AG09319 (cell line): ENCODE measurements at places on chromosomes 11 and 22.

DNA sequence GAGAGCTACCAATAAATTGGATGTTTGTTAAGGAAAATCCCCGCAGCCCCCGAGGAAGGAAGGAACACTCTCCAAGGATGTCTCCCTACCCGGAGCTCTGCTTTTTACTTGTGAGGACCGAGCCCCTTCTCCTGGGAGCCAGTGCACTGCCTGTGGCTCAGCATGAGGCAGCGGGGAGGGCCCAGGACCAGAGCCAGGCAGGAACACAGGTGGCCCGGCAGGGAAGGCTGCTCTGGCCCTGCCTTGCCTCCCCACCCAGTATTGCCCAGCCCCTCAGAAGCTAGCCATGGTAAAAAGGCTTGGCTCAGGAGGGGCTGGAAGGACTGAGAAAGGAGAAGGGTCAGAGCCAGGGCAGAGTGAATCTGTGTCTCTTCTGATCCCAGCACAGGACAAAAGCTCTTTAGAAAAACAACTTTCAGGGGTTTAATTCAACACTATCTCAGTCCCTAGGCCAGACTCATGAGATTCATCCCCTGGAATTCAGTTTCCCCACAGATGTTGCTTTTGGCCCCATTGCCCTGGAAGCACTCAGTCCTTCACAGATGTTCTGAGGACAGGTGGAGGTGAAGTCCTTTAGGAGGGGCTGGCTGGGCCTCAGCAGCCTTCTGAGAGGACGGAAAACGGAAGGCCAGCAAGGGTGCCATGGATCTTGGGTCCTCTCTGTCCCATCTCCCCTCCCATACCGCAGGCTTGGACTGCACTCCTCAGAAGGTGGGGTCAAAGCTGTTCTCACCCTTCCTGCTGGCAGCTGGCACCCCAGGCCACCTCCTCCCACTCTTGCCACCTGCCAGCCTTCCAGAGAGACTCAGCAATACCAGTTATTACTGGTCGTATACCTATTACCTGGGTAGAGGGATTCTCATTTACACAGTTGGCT lies 318.9 kb downstream of the NTM start:
- no peak for DNase-seq

DNA sequence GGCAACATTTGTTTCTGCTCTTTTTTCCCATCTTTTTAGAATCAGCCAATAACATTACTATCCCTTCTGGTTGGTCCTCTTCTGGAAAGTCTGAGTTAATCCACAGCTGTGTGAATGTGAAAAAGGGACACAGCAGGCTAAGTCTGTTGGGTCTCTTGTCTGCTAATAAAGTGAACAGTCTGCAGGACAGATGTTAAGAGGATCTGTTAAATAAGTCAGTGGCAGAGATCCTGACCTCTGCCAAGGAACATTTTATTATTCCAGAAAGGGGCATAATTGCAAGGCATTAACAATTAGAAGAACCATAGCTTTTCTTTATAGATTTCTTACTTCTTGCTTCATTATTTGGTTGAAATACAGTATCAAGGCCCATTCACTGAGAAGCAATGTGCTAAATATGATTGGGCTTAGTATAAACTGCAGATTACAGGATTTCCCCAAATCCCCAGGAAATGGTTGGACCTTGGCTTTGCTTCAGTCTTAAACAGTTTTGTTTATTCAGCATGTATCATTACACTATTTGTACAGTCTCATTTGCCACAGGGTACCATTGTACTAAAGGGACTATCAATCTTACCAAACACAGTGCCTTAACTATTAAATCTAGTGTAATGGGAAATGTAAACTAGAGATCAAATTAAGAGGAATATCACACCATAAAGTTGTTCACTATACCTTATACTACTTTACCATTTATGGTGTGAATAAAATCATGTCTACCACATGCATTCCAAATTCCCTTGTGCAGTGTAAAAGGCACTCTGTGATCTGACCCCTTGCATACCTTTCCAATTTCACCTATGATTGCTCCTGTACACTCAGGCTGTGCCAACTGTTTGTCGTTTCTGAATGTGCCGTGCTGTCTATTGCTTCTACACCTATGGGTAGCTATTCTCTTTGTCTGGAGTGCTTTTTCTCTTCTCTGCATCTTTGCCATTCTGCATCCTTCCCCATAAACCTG lies 274.0 kb downstream of the SOX6 start:
- DNase-seq: no peak

GRCh38 chr11:67251841-67252240 lies 14.4 kb upstream of the GRK2 start:
- DNase-seq: no peak

DNA sequence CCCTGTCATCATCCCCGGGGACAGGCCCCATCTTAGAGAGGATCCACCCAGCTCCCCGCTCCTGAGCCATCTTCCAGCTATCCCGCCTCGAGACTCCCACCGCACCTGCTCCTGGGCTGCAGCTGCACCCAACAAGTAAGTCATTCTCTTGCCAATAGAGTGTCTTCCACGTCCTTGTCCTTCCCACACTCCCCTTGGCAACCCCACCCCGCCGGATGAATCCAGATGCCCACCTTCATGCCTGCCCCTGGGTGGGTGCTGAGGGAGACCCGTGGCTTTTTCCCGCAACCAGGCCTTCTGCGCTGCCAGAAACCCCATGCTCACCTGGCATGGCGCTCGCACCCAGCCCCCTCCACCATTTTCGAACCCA lies 11.1 kb upstream of the C11orf24 start:
- DNase-seq: no peak

- DNase-seq: no peak
These were observed 440 bp upstream of the SLC25A45 start for GRCh38 chr11:65382804-65383368.

DNA sequence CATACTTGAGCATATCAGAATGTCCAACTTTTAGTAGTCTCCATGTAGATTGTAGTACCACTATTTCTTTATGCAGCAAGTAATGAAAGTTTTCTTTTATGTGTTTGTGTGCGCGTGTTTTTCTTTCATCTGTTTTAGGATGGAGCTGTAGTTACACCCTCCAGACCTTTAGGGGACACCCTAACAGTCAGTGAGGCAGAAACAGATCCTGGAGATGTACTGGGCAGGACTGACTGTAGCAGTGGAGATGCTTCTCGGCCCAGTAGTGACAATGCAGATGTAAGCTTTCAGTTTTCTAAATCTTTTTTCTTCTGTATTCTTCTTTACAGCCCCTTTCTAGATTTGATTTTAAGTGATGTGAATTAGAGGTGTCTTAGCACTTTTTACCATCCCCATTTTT lies 79.9 kb upstream of the GRIK4 start:
- no peak for DNase-seq

DNA sequence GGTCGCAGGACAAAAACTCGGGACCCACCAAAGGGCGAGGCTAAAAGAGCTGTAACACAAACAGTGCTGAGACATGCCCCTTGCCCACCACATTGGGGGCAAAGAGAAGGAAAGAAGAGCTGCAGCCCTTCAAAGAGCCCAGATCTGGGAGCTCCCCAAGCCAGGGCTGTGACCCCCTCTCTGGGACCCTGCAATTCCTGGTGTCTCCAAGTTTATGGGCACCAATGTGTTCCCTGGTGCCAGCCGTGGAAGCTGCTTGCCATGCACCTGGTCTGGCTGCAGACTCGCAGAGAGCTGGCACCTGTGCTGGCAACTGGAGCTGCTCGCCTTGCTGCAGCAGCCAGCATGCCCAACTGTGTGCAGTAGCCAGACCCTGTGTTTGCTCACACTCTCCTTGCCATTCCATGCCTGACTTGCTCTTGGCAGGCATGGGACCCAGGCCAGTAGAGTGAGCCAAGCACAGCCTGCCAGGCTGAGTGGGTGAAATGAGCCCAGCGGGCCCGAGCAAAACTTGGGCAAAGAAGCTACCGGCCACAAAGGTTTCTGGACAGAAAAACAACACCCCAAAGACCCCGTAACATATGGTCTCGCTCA lies 16.0 kb downstream of the RRP8 start:
- no peak for DNase-seq

GRCh38 chr11:15967166-15967565 lies 389.2 kb downstream of the SOX6 start:
- no peak for DNase-seq

GRCh38 chr22:48849963-48850657 lies 977.6 kb downstream of the BRD1 start:
- DNase-seq: no peak

- DNase-seq: peak; percentile 41
These were observed 1.7 kb downstream of the SMTN start for GRCh38 chr22:31082606-31083376.

GRCh38 chr22:27154717-27155116 lies 497.3 kb downstream of the MIAT start:
- DNase-seq: no peak

GRCh38 chr11:36402568-36403170 lies 106.6 kb downstream of the PRR5L start:
- DNase-seq: no peak

GRCh38 chr11:106418791-106419190 lies 341.3 kb downstream of the AASDHPPT start:
- no peak for DNase-seq

DNA sequence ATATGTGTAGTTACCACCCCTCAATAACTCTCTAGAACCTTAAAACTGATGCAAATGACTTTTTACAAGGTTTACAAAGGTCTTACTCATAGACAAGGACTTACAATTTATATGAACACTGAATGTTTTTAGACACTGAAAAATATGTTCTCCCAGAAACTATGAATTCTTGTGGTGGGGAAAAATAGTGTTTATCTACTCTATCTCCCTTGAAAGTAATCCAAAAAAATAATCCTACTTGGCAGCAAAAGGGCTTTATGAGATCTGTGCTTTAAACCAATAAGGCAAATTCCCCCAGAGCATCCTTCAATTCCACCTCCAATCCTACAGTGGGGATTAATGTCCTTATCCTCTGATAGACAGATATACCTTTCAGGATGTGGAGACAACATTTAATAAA lies 1984.1 kb upstream of the RAG2 start:
- DNase-seq: no peak

- no peak for DNase-seq
These were observed 3.3 kb upstream of the GCAT start for GRCh38 chr22:37804352-37804880.

DNA sequence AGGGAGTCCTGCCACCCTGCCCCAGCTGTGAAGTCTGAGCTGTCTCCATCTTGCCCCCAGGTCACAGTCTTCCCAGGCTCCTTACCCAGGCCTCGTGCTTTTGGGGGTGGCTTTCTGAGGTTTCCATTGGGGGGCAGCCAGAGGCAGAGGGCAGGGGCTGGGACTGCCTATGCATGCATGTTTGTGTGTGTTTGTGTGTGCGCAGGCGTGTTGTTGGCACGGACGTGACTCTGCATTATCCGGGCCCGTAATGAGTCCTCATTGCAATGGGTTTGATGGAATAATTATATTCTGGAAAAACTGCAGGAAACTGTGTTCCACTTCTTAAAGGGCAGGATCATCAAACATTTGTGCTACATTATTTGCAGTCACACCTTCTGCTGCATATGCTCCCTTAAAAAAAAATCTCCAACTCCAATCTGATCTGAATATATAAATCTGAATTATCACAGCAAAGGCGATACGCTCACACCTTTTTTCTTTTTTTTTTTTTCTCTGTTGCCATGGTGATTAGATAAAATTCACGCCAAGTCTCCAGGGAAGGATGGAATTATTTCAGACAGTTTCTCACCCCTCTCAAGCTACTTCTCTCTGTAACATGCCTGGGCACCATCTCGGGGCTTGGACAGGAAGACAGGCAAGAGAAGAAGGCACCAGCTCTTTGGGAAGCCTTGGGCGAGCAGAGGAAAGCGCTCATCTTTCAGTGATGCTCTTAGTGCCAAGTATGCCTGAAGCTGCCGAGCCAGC lies 45.9 kb downstream of the DSCAML1 start:
- DNase-seq: no peak

GRCh38 chr11:41461057-41461681 lies 1.7 kb upstream of the LRRC4C start:
- DNase-seq: no peak

DNA sequence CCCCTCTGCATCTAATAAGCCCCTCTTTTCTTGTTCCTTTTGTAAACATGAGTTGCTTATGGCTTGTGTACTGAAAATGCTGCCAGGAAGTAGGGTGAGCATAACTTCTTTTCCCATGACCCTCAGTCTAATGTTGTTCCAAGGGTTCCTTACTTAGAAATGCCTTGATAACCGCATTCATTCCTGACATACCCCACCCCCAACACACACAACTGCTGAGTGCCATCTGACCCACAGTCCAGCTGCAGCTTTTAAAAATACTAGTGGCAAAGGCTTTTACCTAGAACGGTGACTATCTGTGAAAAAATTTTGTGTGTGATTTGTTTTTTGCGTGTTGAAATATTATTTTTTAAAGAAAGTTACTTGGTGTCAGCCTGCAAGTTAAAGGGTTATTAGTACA lies 52.6 kb downstream of the ARHGAP42 start:
- DNase-seq: peak; percentile 60

- DNase-seq: no peak
These were observed 35.6 kb downstream of the PRDM11 start for GRCh38 chr11:45181889-45182550.

GRCh38 chr11:6385046-6385777 lies 5.1 kb upstream of the SMPD1 start:
- no peak for DNase-seq

GRCh38 chr11:44913502-44913901 lies 37.2 kb downstream of the TP53I11 start:
- DNase-seq: no peak

DNA sequence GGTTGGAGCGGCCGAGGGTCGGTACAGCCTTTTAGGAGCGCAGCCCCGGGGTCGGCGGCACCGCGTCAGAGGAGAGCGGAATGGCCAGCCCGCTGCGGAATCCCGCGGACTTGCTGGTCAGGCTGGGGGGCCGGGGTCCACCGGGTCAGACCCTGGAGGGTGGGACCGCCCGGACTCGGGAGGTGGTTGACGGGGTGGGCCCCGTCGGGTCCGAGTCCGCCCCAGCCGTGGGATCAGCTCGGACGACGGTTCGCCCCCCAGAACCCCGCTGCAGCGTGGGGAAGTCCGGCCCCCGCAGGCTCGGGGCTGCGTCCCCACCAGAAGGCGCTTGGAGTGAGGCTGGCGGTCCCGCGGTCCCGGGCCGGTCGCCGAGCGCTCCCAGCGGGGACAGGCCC lies 301 bp upstream of the ADM2 start:
- no peak for DNase-seq

DNA sequence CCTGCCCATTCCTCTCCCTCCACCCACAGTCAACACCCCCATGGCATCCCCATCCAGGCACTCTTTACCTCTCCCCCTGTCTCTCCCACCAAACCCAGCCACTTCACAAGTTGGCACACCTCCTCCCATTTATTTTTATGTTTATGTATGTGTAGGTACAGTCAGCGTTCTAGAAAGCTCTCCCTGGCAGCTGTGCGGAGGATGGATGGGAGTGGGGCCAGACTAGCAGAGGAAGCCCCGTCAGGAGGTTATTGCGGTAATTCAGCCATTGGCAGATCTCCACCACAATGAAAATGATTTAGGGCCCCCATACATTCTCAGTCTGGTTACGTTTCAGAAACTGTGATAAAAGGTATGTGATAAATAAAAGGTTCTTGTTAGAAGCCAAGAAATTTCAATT lies 51.3 kb downstream of the BTG4 start:
- no peak for DNase-seq

DNA sequence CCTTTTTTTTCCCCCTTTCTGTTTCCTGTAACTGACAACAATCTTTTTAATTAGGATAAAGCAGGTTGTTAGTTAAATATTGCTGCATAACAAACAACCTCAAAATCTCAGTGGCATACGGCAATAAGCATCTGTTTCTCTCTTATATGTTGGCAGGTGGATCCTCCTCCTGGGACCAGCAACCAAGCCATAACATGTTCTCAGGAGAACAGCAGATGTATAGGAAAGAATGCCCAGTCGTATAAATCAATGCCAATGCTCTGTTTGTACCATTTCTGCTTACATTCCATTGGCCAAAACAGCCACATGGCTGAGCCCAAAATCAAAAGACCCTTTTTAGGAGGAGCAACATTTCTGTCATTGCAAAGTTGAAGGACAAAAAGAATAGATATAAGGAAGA lies 445.7 kb downstream of the AASDHPPT start:
- DNase-seq: no peak
